Stimulated activated CD4-positive, alpha-beta T cell treated with anti-CD3 and anti-CD28 coated beads, Interleukin-1b, Interleukin-23, amount 100 ng/mL, for 48 hours (primary cell): ENCODE measurements at places on chromosomes 2 and 18.

GRCh38 chr18:5543773-5544389 is at the start of gene EPB41L3:
TSS of gene EPB41L3 (minus strand) at chr18:5543997. CDS start at chr18:5489183, 54,814 bp downstream.
- no peak for DNase-seq

DNA sequence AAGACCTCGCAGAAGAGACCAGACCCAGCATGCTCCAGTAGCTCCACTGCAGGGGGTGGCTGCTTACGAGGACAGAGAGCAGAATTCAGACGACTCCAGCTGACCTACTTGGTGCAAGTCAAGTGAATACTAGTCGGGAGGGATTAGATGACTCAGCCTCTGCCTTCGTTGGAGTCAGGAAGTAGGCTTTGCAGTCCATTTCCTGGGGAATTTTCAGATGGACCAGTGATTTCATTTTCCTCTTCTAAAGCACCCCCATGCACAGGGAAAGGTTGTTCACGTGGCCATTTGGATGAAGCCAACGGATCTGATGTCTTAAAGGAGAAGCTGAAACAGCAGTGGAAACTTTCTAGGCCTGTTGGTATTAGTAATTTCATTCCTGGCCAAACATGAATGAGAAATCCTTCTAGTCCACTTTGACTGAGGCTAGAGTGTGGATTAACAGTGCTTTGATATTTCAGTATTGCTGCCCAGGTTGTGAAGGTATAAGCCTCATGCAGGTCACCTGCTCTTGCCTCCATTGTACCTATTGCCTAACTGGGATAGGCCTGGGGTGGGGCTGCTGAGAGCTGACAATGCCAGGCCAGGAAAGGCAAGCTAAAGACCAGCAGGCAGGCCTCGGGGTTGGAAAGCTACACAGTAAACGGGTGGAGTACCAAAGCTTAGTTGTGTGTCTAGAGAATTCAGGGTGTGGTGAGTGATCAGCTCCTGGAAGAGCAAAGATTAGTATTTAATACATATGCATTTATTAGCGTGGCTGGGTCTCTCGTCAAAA is 117.6 kb upstream of the FOSL2 start:
- DNase-seq = no peak

- no peak for DNase-seq
These were observed 255.8 kb downstream of the GLI2 start for GRCh38 chr2:120991441-120991840.

DNA sequence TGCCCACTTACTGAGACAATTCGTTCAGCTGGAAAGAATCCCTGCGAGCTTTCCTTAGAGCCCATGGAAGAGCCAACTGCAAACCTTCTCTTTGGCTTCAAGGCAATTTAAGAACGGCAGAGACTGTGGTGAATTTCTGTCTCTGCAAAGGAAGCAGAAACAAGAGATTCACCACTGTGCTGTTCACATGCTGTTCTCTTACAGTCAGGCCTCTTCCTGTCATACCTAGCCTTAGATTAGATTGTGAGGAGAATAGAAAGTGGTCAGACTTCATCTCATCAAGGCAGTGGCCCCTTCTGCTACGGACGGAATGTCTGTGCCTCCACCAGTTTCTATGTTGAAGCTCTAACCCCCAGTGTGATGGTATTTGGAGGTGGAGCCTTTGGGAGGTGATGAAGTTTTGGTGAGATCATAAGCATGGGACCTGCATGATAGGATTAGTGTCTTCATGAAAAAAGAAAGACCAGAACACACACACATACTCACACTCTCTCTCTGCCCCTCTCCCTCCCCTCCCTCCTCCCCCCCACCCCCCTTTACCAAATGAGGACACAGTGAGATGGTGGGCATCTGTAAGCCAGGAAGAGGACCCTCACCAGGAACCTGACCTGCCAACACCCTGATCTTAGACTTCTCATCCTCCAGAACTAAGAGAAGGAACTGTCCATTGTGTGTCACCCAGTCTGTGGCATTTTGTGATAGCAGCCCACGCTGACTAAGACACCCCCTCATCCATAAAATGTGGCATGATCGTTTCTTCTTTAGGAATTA is 45.6 kb upstream of the NRP2 start:
- DNase-seq = no peak

DNA sequence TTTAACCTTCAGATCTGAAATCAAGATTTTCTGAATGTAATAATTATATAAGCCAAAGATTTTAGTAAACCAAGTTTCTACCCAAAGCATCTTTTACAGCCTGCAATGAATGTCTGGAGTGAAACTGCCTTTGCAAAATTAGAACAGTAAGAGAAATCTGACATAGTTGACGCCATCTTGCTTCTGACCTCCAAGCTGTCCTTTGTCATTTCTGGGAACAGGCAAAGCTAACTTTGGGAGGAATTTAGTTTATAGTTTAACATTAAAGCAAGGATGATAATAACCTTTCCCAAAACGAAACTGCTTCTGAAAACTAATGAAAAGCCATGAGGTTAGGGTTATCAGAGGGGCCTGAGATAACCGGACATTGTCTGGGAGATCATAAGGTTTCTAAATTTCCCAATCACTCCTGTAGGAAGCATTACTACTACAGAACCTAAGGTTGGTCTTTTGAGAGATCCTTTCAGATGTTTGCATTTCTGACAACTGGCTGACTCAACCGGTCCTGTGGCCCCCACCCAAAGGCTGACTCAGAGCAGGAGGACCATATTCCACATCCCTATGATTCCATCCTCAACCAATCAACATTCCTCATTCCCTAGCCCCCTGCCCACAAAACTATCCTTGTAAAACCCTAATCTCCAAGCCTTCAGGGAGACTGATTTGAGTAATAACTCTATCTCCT is 124.5 kb downstream of the TMEM131 start:
- DNase-seq = no peak

DNA sequence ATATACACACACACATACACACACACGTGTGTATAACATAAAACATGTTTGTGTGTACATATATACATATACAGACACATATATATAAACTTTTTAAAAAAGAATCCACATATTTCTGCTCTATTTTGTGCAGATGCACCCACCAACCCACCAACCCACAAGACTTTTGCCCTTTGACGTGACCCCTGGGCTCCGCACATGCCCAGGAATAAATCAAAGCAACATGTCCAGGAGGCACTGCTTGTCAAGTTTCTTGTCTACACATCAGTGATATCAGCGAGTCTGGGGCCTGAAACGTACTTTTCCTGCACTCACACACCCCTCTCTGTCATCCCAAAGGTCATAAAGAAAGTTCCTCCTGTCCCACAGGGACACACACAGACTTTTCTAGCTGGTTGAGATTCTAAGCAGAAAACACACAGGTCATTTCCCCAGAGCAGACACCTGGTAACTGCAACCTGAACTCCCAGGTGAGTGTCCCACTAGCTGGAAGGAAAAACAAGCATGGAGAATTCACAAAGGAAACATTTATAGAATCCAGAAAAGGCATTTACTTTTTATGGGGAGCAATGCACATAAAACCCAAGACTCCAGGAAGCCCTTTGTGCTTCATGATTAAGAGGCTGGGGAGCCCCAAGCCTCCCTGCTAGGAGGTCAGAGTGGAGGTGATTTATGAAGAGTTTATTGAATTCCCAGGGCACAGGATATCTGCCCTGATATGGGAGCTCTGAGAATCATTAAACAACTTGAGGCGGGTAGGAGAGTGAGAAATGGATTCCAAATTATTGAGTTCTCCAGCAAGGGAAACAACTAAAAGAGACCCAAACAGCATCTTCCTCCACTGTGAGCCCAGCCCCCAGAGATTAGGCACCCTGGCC is 211.6 kb downstream of the MGAT5 start:
- no peak for DNase-seq

DNA sequence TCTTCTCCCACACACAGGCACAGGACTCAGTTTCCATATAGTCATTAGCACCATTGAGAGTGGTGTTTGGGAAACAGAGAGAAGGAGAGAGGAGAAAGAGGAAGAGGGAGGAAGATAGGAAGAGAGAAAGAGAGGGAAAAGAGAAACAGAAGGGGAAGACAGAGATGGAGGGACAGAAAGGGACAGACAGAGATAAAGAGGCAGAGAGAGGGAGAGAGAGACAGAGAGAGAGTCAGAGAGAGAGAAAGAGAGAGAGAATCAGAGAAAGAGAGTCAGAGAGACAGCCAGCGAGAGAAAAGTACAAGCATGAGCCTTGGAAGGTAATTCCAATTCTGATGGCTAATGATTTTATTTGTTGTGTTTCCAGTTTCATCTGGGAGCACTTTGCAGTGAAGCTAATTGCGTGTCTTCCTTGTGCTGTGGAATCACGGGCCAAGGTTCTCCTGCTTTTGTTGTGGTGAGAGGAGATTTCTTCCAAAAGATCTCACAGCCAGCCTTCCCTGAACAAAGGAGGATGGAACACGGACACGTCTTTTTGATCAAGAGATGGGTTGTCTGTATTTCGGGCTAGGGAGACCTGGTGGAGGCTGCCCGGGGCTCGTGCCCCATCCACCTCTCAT is 153.6 kb upstream of the TWIST2 start:
- no peak for DNase-seq

- DNase-seq = no peak
These were observed 75.5 kb upstream of the TXNDC2 start for GRCh38 chr18:9810299-9810698.

GRCh38 chr2:210814251-210815025 is 258.0 kb downstream of the CPS1 start:
- DNase-seq = no peak

DNA sequence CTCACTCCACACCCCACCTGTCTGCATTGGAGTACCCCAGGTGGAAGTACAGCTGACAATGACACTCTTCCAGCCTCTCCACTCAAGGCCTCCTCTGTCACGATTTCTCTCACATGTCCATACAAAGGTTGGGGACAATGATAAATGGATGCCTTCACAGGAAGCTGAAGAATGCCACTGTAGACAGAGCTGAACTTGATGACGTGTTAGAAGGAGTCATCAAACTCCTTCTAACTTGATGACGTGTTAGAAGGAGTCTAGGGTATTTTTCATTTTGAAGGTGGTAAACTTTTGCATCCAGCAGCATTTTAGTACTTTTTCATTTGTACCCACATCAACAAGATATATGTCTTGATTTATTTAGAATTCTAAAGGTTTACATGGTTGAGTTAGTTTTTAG is 163.5 kb upstream of the DNMT3A start:
- no peak for DNase-seq

GRCh38 chr2:20563833-20564232 is 87.1 kb downstream of the HS1BP3 start:
- DNase-seq = no peak

GRCh38 chr2:24635181-24635580 is 144.1 kb downstream of the NCOA1 start:
- no peak for DNase-seq

DNA sequence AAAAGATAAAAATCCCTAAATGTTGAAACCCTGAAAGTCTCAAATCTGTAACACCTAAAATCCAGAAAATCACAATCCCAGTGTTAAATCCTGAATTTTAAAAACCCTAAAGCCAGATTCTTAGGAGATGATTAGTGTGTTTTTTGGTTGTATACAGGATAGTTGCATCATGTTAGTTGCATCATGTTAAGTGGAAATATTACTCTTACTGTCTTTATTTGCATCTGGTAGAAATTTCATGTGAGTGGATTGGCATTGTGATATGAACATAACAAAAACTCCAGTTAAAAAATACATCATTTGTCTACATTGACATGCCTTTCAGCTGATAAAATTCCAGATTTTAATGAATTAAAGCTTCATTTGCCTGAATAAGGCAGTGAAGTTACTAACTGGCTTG is 683.1 kb upstream of the ACVR2A start:
- no peak for DNase-seq

DNA sequence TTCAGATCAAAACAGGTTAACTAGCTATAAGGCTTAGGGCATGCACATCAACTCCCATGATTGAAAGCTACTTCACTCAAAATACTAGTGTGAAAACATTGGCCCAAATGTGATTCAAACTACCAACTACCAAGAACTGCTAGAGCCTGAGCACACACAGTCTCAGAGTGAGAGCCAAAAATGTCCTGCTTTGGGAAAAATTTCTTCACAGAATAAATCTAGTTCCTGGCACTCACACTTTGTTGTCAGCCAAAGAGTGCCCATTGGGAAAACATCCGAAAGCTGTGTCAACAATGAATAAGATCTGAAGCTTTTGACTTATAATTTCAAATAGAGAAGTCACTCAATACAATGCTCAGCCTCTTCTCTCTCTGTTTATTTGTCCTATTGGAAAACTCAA is 182.7 kb downstream of the LRATD1 start:
- no peak for DNase-seq

GRCh38 chr18:69999656-70000055 is 52.0 kb upstream of the CD226 start:
- DNase-seq = no peak

DNA sequence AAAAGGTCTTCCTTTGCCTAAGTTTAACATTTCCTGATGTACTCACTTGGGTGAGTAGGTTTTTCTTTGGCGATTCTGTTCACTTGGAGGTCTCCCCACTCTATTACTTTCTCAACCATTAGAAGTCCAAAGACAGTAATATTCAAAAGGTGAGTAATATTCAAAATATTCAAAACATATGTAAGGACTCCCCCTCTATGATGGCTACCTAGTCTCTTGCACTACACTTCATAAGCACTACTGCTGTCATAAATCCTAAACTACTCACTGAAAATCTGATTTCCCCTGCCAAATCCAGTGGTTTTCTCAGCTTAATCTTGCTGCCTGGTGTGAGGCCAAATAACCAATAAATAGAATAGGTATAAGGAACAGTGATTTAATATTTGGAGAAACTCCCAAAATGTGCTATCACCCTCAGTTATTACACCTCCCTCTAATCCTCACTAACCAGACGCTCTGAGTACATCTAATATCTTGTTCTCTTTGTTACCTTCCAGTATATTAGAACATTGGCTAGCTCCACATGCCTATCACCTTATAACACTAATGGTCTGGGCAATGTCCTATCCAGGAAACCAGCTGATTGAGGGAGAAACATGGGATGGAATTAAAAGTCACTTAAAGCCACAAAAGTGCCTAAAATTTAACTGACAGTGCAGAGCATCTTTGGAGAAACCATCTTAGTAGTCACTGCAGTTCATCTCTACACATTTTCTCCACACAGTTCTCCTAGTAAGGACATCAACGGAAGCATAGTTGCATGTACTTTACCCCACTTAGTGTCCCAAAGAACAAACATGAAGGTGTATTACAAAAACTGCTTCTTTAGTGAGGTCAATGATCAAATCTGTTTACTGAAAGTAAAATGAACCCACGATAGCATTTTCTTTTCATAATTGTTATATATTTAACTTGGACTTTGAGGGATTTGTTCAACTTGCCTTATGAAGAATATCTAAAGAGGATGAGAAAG is 54.8 kb downstream of the MBD2 start:
- DNase-seq = no peak

- DNase-seq = no peak
These were observed 33.0 kb downstream of the ITGB1BP1 start for GRCh38 chr2:9390151-9390850.

GRCh38 chr2:241334813-241335212 is 19.1 kb downstream of the SEPTIN2 start:
- no peak for DNase-seq

- no peak for DNase-seq
These were observed 90.8 kb upstream of the HS6ST1 start for GRCh38 chr2:128409326-128410034.

GRCh38 chr2:149902081-149902480 is 314.5 kb upstream of the MMADHC start:
- no peak for DNase-seq

- no peak for DNase-seq
These were observed 105.4 kb downstream of the KCNH7 start for GRCh38 chr2:162732946-162733698.
